ENCODE measurements at places on chromosomes 11 and 22.
A peak's percentile ranks its signal among the peaks of the same experiment; 100 is the strongest.

GRCh38 chr11:61962213-61963015 is 5.0 kb downstream of the FTH1 start:
- H3K36me3 ChIP-seq: peaks cover 6% of the 10 kb centered on the region
- peaks cover 60% of the 10 kb centered on the region for H3K4me1 ChIP-seq
- H3K4me3 ChIP-seq: no peak overlapping the region
- no peak for DNase-seq

GRCh38 chr11:75597636-75598035 is 35.6 kb downstream of the SERPINH1 start:
- no peak for DNase-seq
- no peak overlapping the region for H3K4me3 ChIP-seq
- H3K36me3 ChIP-seq: no peaks in the 10 kb centered on the region
- H3K27me3 ChIP-seq: no peaks in the 10 kb centered on the region
- no peaks in the 10 kb centered on the region for H3K4me1 ChIP-seq

GRCh38 chr11:115083144-115083806 is 404.9 kb downstream of the NXPE2 start:
- no peak overlapping the region for H3K27ac ChIP-seq
- no peaks in the 10 kb centered on the region for H3K36me3 ChIP-seq
- no peaks in the 10 kb centered on the region for H3K27me3 ChIP-seq
- H3K4me3 ChIP-seq: no peak overlapping the region
- no peak for DNase-seq
- no peaks in the 10 kb centered on the region for H3K4me1 ChIP-seq

DNA sequence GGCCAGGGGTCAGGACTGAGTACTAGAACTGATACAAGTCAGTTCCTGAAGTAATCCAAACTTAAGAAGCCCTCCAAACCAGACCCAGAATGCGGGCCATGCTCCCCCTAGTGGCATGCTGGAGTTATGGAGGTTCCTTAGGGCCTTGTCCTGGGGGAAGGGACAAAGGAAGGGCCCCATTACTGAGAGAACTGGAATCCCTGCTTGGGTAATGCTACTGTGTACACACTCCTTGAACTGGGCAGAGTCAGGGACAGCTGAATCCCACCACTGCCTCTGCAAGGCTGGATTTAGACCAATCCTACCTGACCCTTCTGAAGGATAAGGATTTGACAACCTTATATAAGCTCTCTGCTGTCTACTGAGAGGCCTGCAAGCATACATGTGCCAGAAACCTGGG is 97.3 kb upstream of the AKIP1 start:
- H3K4me3 ChIP-seq: no peak overlapping the region
- no peaks in the 10 kb centered on the region for H3K36me3 ChIP-seq
- no peaks in the 10 kb centered on the region for H3K27me3 ChIP-seq
- peaks cover 44% of the 10 kb centered on the region for H3K4me1 ChIP-seq

GRCh38 chr11:130783323-130783722 is 133.0 kb downstream of the SNX19 start:
- no peaks in the 10 kb centered on the region for H3K36me3 ChIP-seq
- no peak overlapping the region for H3K4me3 ChIP-seq
- H3K27me3 ChIP-seq: no peaks in the 10 kb centered on the region
- DNase-seq: no peak

- DNase-seq: peak; percentile 37
- no peak overlapping the region for H3K4me3 ChIP-seq
- no peak overlapping the region for H3K27ac ChIP-seq
- no peaks in the 10 kb centered on the region for H3K36me3 ChIP-seq
- H3K27me3 ChIP-seq: no peaks in the 10 kb centered on the region
- peaks cover 5% of the 10 kb centered on the region for H3K4me1 ChIP-seq
Measured at GRCh38 chr22:23675502-23676415, 15.1 kb upstream of the RGL4 start.

DNA sequence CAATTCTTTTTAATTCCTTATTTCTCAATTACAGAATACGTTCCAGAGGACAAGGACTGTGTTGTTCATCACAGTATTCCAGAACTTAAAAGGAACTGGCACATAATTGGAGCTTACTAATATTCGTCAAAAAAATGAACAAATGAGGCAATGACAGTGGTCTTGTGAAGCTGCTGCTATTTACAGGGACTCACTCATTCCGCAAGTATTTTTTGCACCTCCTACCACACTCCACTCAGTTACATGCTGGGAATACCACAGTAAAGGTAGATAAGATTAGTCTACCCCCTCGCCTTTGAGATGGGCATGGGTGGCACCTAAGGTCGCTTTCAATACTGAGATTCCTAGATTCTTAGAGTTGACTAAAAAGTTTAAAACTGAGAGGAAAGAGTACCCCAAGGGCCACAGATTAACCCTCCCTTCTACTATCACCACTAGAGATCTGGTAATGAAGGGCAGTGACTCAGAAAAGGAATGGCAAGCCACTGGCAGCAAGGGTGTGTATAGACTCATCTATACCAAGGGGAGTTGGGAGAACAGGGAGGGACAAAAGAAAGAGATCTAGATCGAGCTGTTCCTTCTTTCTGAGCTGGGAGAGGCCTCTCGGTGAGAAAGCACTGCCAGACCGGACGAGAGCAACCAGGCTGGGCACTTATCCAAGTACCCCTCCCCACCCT is 85.0 kb downstream of the RPL27A start:
- H3K4me3 ChIP-seq: no peak overlapping the region
- peaks cover 35% of the 10 kb centered on the region for H3K4me1 ChIP-seq
- no peak for DNase-seq
- no peaks in the 10 kb centered on the region for H3K27me3 ChIP-seq
- peak overlapping the region; percentile 72 for H3K27ac ChIP-seq

DNA sequence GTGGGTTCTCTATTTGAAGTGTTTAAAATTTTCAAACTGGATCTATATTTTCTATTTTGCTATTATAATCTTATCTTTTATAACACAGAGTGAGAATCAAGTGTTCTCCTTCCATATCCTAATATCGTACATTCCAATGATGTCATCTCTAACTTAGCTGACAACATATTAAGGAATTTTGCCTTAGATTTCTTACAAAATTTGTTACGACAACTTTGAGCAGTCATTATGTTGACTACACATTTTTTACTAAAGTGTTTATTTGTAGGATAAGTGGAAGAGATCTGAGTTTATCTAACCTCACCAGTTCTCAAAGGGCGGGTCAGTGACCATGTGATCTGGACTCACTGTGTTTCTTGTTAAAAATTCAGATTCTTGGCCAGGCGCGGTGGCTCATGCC is 12.7 kb downstream of the BTG4 start:
- H3K4me3 ChIP-seq: no peak overlapping the region
- DNase-seq: no peak
- no peak overlapping the region for H3K27ac ChIP-seq
- H3K27me3 ChIP-seq: peaks cover 7% of the 10 kb centered on the region
- no peaks in the 10 kb centered on the region for H3K4me1 ChIP-seq

DNA sequence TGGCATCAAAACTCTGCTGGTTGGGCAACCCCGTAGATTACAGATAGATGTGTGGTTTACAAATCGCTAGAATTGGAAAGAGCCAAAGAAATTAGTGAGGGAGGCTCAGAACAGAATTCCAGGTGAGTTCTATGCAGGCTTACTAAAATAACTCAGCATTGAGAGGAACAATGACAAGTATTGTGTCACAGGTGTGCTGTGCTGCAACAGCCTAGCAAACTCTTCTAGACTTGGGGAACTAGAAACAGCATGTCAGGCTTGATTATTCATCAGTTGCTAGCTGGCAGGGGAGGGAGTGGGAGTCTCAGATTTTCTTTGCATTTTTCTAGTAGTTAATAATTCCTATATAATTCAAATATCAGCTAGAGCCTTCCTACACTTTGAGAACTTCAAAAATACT is 26.3 kb upstream of the RASD2 start:
- DNase-seq: no peak
- no peaks in the 10 kb centered on the region for H3K36me3 ChIP-seq
- no peak overlapping the region for H3K27ac ChIP-seq
- no peak overlapping the region for H3K4me3 ChIP-seq

GRCh38 chr11:33949252-33949913 is 57.5 kb upstream of the LMO2 start:
- H3K4me1 ChIP-seq: no peaks in the 10 kb centered on the region
- no peak overlapping the region for H3K27ac ChIP-seq
- H3K36me3 ChIP-seq: no peaks in the 10 kb centered on the region

DNA sequence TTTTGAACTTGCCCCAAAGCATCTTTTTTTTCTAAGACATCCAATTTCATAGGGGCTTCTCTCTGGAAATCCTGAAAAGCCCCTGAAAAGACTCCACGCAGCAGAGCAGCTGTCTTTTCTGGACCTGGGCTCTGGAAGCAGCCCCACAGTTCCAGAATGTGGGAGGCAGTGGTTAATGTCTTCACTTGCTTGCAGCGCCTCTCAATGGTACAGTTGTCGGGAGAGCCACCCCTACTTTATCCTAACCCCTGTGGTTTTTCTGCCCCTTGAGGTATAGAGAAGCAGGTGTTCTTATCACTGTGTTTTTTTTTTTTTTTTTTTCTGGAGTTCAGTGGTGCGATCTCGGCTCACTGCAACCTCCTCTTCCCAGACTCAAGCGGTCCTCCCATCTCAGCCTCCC is 83.4 kb upstream of the SORL1-AS1 start:
- no peak for DNase-seq
- H3K27me3 ChIP-seq: no peaks in the 10 kb centered on the region
- H3K4me3 ChIP-seq: no peak overlapping the region
- H3K27ac ChIP-seq: no peak overlapping the region
- H3K4me1 ChIP-seq: no peaks in the 10 kb centered on the region
- H3K36me3 ChIP-seq: peaks cover 52% of the 10 kb centered on the region

- no peak overlapping the region for H3K27ac ChIP-seq
- no peak for DNase-seq
- no peaks in the 10 kb centered on the region for H3K27me3 ChIP-seq
Measured at GRCh38 chr11:113862435-113862834, 12.9 kb downstream of the USP28 start.

- H3K4me1 ChIP-seq: no peaks in the 10 kb centered on the region
- H3K4me3 ChIP-seq: no peak overlapping the region
- DNase-seq: no peak
- no peaks in the 10 kb centered on the region for H3K27me3 ChIP-seq
- H3K27ac ChIP-seq: no peak overlapping the region
- H3K36me3 ChIP-seq: no peaks in the 10 kb centered on the region
Measured at GRCh38 chr11:33978376-33978775, 73.2 kb upstream of the CAPRIN1 start.

GRCh38 chr11:101583251-101584128 is at the start of gene TRPC6:
Gene TRPC6, minus strand, starts transcription at chr11:101584007. Its CDS starts 504 bp downstream, at chr11:101583503.
- H3K36me3 ChIP-seq: no peaks in the 10 kb centered on the region
- peak within 1 kb of the TSS; percentile 62 for H3K27ac ChIP-seq
- DNase-seq: no peak
- no peaks in the 10 kb centered on the region for H3K4me1 ChIP-seq
- peak within 1 kb of the TSS; percentile 53 for H3K4me3 ChIP-seq

- H3K36me3 ChIP-seq: no peaks in the 10 kb centered on the region
- no peak overlapping the region for H3K4me3 ChIP-seq
- no peak overlapping the region for H3K27ac ChIP-seq
- H3K4me1 ChIP-seq: no peaks in the 10 kb centered on the region
- no peaks in the 10 kb centered on the region for H3K27me3 ChIP-seq
Measured at GRCh38 chr11:117641008-117641915, 155.8 kb downstream of the DSCAML1 start.

DNA sequence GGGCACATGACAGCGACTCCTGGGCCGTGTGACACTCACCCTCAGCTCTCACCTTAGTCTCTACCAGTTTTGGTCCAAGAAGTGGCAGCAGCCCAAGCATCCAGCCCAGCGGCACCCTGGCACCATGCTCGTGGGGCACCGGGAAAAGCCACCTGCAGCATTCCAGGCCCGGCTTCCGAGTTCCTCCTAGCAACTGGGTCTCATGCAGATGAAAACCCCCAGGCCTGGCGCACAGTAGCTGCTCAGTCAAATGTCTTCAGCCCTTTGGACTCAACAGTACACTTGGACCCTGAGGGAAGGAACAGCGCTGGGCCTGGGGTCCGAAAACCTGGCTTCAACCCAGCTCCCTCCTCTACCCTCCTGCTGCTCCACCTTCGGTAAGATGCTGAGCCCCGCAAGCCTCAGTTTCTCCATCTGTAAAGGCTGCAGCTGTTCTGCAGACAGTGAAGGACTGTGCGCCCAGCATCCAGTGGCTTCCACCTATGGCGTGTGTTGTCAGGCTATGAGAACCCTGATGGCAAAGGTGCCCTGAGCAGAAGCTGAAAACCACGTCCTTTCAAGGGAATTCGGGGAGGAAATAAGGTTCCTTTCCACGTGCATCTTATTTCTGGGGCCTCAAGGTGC is 66.0 kb downstream of the PHF21B start:
- no peak overlapping the region for H3K4me3 ChIP-seq
- H3K36me3 ChIP-seq: no peaks in the 10 kb centered on the region
- H3K4me1 ChIP-seq: no peaks in the 10 kb centered on the region
- H3K27me3 ChIP-seq: peaks cover 34% of the 10 kb centered on the region
- no peak for DNase-seq

- no peak overlapping the region for H3K4me3 ChIP-seq
- H3K4me1 ChIP-seq: peaks cover 10% of the 10 kb centered on the region
- no peak overlapping the region for H3K27ac ChIP-seq
- H3K27me3 ChIP-seq: no peaks in the 10 kb centered on the region
- no peak for DNase-seq
- no peaks in the 10 kb centered on the region for H3K36me3 ChIP-seq
Measured at GRCh38 chr11:57885298-57886050, 123.9 kb downstream of the CTNND1 start.

GRCh38 chr11:102608699-102609098 is 16.4 kb downstream of the MMP20 start:
- no peaks in the 10 kb centered on the region for H3K27me3 ChIP-seq
- H3K4me1 ChIP-seq: no peaks in the 10 kb centered on the region
- no peaks in the 10 kb centered on the region for H3K36me3 ChIP-seq
- no peak overlapping the region for H3K27ac ChIP-seq
- H3K4me3 ChIP-seq: no peak overlapping the region
- DNase-seq: no peak

DNA sequence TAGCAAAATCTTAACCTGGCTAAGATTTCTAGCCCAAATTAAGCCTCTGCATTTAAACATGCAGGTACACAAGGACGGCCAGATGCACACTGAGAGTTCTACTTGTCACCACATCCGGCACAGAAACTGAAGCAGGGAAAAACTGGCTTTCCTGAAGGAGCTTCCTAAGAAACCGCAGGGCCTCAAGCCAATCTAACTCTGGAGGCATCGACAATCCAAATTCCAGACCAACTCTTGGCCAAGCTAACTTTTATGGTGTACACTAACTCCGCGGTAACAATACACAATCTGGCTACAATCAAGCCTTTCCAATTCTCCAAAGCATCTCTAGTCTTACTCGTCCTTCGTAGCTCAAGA is 1.2 kb downstream of the MSANTD2 start:
- peak overlapping the region; percentile 93 for H3K4me3 ChIP-seq
- H3K36me3 ChIP-seq: no peaks in the 10 kb centered on the region
- H3K27me3 ChIP-seq: no peaks in the 10 kb centered on the region
- no peak for DNase-seq
- H3K27ac ChIP-seq: peak overlapping the region; percentile 98

Measured in heart right ventricle (tissue), 16 donors.